ENCODE measurements at places on chromosomes 7 and 10.

GRCh38 chr7:136405931-136406777 lies 429.0 kb upstream of the MTPN start:
- H3K27me3 ChIP-seq = no peaks in the 10 kb centered on the region
- no peak for DNase-seq
- peaks cover 7% of the 10 kb centered on the region for H3K4me1 ChIP-seq
- H3K36me3 ChIP-seq = no peaks in the 10 kb centered on the region

- peaks cover 8% of the 10 kb centered on the region for H3K27me3 ChIP-seq
- peaks cover 10% of the 10 kb centered on the region for H3K4me1 ChIP-seq
- no peaks in the 10 kb centered on the region for H3K36me3 ChIP-seq
- no peak overlapping the region for H3K4me3 ChIP-seq
- H3K27ac ChIP-seq = no peak overlapping the region
Observed at GRCh38 chr10:43354330-43354635, 17.2 kb upstream of the FXYD4 start.

- peaks cover 16% of the 10 kb centered on the region for H3K27me3 ChIP-seq
- peaks cover 39% of the 10 kb centered on the region for H3K4me1 ChIP-seq
- peaks cover 3% of the 10 kb centered on the region for H3K36me3 ChIP-seq
- peak overlapping the region; percentile 66 for H3K4me3 ChIP-seq
- H3K27ac ChIP-seq = peak overlapping the region; percentile 90
Observed at GRCh38 chr7:156612930-156613329, 27.6 kb upstream of the RNF32 start.

- peak overlapping the region; percentile 27 for H3K27ac ChIP-seq
- no peaks in the 10 kb centered on the region for H3K27me3 ChIP-seq
- H3K36me3 ChIP-seq = no peaks in the 10 kb centered on the region
- DNase-seq = no peak
- H3K4me3 ChIP-seq = no peak overlapping the region
Observed at GRCh38 chr7:18638594-18639452, 143.3 kb downstream of the HDAC9 start.

- H3K4me3 ChIP-seq = no peak overlapping the region
- H3K27me3 ChIP-seq = peaks cover 33% of the 10 kb centered on the region
- H3K4me1 ChIP-seq = peaks cover 5% of the 10 kb centered on the region
- no peaks in the 10 kb centered on the region for H3K36me3 ChIP-seq
Observed at GRCh38 chr7:25653384-25653783, 425.1 kb upstream of the NPVF start.

- no peak overlapping the region for H3K27ac ChIP-seq
- H3K4me1 ChIP-seq = no peaks in the 10 kb centered on the region
- no peaks in the 10 kb centered on the region for H3K27me3 ChIP-seq
- no peak overlapping the region for H3K4me3 ChIP-seq
- no peak for DNase-seq
Observed at GRCh38 chr10:108787932-108788331, 1135.4 kb downstream of the XPNPEP1 start.

DNA sequence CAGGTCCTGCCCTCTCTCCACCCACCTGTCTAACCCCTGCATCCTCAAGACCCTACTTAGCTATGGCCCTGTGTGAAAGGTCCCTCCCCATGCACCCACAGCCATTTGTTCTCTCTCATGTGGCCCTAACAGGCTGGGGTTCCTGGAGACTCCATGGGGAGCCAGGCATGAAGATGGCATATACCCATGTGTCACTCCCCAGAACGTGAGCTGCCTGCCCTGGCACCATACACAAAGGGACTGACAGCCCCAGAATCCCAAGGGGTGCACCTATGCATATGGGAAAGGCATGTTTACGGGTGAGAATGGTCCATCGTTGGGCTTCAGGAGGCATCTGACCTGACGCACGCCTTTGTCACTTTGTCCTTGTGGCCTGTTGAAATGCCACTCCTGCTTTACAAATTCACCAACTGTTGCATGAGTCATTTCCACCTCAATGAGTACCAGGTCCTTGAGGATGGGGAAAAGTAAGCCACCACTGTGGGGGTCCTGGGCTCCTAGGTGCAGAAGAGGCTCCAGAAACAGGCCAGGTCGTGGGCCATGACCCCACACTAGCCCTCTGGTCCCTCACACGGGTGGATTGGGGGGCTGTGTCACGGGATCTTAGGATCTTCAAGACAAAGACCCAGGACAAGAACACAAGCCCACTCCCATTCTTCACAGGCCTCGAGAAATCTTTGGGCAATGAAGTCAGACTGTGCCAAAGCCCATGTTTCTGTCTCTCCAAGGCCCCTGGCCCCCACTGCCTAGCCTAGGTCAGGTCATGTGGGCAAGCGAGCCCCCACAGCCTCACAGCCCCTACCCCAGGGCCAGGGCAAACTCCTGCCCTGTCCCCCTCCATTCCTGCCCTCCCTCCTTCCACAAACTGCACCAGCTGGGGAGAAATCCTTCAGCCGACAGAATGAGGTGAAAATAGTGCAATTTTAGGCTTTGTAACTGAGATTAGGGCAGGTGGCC lies 8.6 kb downstream of the GPRIN2 start:
- no peak overlapping the region for H3K4me3 ChIP-seq
- H3K36me3 ChIP-seq = peaks cover 2% of the 10 kb centered on the region
- no peaks in the 10 kb centered on the region for H3K27me3 ChIP-seq
- no peaks in the 10 kb centered on the region for H3K4me1 ChIP-seq

DNA sequence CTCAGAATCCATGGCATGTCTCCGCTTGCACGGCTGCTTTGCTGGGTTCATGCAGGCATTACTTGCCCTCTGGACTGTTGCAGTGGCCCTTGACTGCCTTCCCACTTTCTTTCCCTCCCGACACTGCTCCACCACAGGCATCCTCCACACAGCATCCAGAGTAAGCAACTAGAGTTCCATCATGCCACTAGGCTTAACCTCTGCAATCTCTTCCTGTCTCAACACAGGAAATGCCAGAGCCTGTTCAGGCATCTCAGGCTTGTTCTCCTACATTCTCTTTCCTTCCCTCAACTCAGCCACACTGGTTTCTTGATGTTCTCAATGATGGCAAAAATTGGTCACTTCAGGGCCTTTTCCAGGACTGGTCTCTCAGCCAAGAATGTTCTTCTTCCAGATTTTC lies 284.5 kb upstream of the KLF6 start:
- no peaks in the 10 kb centered on the region for H3K36me3 ChIP-seq
- H3K27ac ChIP-seq = no peak overlapping the region
- H3K27me3 ChIP-seq = no peaks in the 10 kb centered on the region

- H3K27me3 ChIP-seq = no peaks in the 10 kb centered on the region
- DNase-seq = no peak
- H3K27ac ChIP-seq = peak overlapping the region; percentile 34
- H3K4me3 ChIP-seq = no peak overlapping the region
- peaks cover 7% of the 10 kb centered on the region for H3K36me3 ChIP-seq
- peaks cover 15% of the 10 kb centered on the region for H3K4me1 ChIP-seq
Observed at GRCh38 chr7:24843821-24844434, 86.7 kb upstream of the GSDME start.

DNA sequence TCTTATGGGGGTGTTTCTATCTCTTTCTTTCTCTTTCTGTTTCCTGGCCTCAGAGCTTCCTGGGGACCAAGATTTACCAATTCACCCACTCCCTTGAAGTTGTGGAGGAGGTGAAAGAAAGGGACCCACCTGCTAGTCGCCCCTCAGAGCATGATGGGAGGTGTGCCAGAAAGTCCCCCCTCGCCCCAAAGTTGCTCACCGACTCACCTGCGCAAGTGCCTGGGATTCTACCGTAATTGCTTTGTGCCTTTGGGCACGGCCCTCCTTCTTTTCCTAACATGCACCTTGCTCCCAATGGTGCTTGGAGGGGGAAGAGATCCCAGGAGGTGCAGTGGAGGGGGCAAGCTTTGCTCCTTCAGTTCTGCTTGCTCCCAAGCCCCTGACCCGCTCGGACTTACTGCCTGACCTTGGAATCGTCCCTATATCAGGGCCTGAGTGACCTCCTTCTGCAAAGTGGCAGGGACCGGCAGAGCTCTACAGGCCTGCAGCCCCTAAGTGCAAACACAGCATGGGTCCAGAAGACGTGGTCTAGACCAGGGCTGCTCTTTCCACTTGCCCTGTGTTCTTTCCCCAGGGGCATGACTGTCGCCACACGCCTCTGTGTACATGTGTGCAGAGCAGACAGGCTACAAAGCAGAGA lies 12.2 kb downstream of the AQP1 start:
- H3K4me3 ChIP-seq = no peak overlapping the region
- no peaks in the 10 kb centered on the region for H3K4me1 ChIP-seq
- no peaks in the 10 kb centered on the region for H3K27me3 ChIP-seq
- no peak overlapping the region for H3K27ac ChIP-seq

Measured in T-helper 17 cell (primary cell).